ENCODE measurements at places on chromosomes 11 and 22. TPM values are rescaled to one million over a fixed set of nuclear protein-coding genes. Genes with fewer than 3 reads are reported as not detected.

DNA sequence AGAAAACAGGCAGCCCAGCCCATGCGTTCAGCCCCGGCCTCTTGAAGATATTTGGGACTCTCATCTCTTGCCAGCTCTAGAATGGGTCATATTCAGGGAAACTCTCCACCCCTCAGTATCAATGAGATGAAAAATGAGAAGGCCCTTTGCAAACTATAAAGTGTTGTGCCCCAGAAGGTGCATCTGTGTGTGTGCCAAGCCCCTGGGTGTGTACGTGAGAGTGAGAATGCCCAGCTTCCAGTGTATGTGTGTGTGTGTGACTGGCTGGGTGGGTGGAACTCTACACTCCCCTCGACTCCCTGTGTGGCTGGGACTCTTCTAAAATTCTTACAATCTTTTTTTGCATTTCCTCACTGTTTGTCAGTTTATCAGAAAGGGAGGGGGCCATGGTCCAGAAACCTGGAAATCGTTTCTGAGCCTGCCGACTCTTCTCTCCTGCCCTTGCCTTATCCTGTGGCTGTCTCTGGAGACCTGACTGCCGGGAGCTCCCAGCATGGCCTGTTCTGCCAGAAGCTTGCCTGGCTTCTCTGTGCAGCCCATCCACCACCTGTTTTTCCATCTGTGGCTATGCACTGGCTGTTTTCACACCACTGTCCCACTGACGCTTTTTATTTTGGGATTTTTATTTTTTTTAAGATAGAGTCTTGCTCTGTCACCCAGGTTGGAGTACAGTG lies 1.2 kb downstream of the P2RY6 start:
- DNase-seq: no peak

The SLC22A8 gene
- total RNA-seq: not detected

DNA sequence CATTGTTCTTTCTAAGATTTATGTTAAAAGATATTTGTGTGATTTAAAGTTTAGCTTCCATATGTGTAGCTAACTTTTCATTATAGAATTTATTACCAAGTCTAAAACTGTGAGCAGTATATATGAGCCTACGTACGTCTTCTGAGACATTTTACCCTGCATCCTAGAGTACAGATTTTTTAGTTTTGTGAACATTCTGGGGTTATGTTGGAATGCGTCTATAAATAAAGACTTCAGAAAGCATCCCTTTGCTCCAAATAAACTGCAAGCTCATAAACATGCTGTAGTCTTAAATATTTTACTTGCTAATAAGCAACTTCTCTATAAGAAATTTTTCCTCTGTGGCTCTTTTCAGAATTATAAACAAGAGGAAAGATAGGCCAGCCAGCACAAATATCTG lies 236.5 kb downstream of the DDX10 start:
- no peak for DNase-seq

DNA sequence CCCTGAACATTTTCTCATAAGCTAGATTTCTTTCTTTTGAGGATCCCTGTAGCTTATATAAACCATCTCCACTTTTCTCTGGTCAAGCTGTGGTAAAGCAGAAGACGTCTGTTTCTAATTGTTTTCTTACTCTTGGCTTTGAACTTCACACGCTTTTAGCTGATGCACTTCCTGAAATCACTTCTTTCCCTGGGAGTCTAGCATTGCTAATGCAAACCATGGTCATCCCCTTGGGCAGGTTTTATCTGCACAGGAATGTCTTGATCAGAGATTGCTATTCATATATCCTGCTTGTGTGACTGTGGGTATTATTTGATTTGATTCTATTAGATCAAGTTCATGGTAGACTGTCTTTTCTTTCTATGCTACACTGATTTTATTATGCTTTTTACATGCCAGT lies 199.2 kb upstream of the POU2AF2 start:
- no peak for DNase-seq

The VPREB3 gene
- not detected for total RNA-seq

DNA sequence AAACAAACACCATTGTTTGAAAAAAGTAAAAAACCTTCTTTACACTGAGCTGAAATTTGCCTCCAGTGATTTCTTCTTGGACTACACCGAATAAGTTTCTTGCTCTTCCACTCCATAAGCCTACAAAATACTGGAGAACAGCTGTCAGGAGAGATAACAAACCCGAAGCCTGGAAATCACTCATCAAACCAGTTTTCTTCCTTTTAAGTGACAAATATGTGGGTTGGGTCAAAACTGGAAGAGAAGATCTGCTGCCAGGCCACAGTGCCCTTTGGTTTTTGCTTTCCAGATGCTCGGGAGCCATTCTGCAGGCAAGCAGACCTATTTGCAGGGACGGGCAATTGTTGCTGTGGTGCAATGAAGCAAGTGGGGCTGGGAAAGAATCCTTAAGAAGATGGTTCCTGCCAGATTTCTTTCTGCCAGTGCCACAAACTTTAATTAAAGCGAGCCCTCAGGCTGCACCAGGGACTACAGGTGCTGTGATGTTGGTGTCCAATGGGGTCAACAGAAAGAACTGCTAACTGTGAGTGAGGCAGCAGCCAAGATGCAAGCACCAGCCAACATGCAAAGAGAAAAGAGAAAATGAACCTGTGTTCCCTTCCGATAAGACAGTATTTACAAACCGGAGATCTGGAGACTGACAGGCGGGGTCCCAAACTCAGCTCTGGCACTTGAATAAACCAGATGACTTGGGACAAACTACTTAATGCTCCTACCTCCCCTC lies 44.8 kb upstream of the SMCO4 start:
- DNase-seq: no peak

DNA sequence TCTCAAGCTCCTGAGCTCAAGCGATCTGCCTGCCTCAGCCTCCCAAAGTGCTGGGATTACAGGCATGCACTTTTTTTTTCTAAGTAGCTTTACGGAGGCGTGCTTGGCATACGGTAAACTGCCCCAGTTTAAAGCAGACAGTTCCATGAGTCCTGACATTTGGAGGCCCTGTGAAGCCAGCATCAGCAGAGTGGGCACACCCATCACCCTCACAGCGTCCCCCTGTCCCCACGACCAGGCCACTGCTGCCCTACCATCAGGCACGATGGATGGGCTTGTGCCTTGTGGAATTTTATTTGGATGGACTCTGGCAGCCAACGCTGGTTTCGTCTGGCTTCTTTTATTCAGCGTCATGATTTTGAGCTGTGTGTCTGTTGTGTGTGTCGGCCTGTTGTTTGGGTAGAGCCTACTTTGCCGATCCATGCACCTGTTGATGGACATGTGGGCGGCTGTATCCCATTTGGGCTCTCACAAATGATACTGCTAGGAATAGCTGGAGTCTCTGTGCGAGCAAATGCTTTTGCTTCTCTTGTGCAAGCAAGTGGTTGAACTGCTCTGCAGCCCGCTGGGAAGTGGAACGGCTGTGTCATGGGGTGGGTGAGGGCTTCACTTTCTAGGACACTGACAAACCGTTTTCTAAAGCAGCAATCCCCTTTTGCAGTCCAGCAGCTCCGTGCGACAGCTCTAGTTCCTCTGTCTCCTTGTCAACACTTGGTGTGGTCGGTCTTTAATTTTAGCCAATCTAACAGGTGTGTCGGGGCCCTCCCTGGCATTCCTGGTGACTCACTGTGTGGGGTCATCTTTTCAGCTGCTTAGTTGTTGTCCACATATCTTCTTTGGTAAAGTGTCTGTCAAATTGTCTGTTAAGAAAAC lies 23.8 kb downstream of the KCNQ1 start:
- no peak for DNase-seq

The PPP2R1B gene
- total RNA-seq: 16.1 TPM

The SPTBN2 gene
- 25.8 TPM for total RNA-seq

DNA sequence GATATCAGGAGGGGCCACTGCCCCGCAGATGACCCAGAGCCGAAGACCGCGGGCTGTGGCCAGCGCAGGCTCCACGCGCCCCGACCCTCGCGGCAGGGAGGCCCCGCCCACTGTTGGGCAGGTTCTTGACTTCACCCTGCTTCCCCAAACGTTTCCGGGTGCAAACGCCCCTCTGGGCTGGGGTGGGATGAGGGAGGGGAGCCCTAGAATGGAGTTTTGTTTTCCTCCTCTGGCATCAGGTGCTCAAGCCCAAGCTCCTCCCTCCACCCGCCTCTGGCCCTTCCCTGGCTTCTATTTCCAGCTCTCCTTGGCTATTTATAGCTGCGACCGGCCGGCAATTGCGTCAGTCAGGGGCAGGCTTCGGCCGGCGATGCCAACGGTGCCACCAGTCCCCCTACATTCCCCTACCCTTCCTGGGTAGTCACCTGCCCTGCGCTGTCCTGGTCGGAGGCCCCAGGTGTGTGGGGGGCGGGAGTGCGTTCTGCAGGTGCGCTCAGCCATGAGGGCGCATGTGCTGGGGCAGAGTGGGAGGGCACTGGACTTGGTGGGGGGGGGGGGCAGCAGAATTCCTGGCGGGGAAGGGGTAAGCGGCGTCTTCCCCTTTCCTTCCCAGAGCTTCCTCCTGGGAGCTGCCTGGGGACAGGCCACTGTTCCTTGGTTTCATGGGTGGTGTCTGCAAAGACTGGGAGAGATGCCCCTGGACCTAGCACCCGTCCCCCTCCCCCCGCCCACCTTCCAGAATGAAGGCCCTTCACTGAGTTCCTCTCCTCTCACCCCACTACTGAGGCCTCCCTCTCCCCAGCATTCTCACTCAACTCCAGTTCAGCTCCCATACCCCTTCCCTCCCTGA lies 23.6 kb downstream of the DUSP8 start:
- no peak for DNase-seq
